ENCODE measurements at places on chromosomes 12 and 14.
A peak's percentile ranks its signal among the peaks of the same experiment; 100 is the strongest.

DNA sequence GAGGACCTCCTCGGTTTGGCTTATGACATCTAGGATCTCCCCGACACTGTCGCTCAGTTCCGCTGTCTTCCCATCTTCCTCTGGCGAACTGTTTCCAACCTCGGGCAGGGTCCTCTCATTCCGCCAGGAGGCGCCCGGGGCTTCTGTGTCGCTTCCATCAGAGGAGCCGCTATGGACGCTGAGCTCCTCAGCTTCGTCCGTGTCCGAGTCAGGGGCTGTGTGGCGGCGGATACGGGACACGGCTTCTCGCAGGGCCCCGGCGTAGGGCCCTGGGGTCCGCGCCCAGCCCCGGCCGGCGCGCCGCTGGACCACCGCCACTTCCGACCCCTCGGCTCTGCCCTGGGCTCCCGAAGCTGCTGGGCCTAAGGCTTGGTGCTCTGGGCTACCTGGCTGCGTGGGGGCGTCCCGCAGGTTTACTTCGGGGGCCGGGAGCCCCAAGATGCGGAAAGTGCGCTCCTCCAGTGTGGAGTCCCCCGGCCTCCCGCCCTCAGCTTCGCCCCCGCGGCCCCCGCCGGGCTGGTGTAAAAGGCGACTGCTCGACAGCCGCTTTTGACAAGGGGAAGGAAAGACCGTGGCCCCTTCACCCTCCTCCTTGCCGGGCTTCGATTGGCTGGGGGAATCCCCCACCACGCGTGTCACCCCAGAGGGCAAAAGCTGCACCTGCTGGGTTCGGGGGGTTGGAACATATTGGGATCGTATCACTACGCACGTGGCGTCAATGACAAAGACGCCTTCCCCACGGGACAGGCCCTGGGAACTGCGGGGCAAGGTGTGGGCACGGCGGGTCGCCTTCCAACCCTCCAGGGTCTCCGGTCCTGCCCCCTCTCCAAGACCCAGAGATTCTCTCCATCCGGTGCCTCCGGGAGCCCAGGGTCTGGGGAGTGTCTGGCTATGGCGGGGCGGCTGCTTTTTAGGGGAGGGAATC, 2.1 kb downstream of the DDN start:
- no peak for DNase-seq

DNA sequence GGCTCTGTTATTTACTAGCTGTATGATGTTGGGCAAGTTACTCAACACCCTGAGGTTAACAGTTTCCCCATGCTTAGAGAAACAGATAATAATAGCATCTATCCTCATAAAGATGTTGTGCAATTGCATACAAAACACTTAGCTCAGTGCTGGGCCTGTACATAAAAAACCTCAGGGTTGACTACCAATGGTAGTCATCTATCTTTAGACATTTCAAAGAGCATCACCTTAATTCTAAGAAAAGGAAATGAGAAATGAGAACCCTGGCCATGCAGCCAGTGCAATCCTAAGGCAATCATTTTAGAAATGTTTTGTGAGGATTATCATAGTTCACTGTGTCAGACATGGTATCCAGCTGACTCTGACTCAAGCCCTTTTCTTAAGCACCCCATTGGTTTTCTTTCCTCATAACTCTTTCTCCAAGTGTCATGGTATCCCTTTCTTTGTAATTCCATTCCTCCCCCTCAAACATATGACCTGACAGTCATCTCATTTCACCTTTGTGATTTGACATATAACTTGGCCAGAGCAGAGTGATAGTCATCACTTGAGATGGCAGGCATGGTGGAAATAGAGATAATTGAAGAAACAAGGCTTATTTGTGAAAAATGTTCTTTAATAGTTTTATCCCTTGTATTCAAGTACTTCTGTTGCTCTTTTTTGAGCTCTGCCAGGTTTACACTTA, 29.5 kb upstream of the OSBPL8 start:
- DNase-seq: no peak

- no peak for DNase-seq
Observed at GRCh38 chr14:44945264-44945663, 16.5 kb downstream of the KLHL28 start.

- no peak for DNase-seq
Observed at GRCh38 chr12:57724936-57725740, 13.4 kb downstream of the AGAP2 start.

DNA sequence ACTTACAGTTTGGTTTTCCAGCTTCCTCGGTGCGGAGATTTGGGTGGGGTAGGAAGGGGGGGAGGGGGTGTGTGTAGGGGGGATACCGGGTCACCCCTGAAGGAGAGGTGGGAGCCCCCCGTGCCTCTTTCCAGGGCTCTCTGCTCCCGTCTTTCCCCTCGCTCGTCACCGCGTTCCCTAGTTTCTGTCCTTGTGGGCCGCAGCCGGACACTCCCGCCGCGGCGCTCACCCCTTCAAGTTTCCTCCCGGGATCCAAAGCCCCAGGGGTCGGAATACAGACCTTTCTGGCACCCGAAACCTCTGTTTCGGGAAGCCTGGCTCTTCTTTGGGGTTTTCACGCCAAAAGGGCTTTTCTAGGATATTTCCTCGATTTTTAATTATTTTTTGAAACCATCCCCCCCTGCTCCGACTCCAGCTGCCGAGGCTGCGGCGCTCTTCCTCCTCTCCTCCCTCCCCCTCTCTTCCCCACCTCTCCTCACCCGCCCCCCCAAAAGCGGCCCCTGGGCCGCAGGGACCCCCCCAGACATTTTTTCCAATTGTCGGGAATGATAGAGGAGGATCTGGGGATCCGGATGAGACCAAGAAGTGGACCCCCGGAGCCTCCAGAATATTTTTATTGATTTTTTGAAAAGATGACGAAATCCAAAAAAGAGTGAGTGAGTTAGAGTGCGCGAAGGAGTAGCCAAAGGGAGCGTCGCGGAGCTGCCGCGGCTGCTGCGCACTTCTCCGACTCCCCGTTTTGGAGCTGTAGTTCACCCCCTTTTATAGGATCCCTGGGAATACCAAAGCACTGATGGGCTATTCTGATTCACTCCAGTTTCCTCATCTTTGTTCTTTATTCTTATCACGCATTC, 1.7 kb downstream of the CCND2 start:
- DNase-seq: peak; percentile 52

DNA sequence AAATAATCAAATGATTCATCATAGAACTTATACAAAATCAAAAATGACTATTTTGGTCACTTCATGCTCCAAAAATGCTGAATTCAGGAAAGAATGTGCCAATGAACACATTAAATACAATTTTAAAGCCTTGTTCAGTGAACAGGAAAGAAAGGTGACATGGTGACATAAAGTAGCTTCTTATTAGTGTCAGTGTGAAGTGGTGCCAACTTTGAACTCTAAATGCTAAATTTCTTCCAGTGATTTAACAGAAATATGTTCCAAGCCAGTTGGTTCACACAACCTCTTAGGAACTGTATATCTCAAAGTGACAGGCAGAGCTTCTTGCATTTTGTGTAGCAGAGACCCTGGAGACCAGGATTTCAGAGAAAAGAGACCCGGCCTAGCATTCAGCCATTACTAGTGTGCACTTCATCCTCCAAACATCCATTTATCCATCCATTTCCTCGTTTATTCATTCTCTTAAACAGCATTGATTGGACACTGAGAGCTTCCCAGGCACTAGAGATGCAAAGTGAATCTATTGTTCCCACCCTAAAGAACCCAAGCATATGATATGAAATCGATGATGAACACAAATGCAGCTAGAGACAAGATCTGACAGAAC, 95.2 kb downstream of the FAR2 start:
- no peak for DNase-seq

DNA sequence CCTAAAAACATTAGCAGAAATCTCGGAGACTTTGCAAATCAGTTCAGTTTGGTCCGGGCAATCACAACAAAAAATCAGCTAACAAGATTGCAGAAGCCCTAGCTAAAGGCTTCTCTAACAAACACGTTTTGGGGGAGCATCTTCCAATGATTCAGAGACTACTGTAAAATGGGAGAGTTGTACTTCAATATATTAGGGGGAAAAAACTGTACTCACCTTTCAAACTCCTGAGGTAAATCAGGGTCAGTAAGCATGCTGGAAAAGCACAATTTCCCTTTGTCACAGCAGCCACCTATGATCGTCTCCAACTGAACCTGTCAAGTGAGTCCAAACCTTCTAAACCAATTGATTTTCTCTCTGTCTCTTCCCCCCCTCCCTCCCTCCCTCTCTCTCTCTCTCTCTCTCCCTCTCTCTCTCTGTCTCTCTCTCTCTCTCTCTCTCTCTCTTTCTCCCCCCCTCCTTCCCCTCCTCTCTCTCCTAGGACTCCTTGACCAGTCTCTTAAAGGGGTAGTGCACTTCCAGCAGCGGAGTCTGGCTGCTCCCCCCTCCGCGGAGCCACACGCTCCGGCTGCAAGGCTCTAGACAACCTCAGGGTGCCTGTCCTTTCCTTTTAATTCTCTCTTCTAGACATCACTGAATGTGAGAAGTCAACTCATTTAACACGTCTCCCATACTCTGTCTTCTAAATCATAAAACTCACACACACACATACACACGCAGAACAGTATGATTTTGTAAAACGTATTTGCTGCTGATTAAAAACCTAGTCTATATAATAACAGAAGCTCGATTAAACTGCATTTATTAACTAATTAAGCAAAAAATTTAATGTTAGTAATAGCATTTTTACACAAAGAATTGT, at the start of gene SOX5:
Gene SOX5 (minus strand): TSS at position 323 of the 862 bp plus-strand sequence. CDS start 69 bp downstream, at position 254.
- peak; percentile 73 for DNase-seq

- peak; percentile 80 for DNase-seq
Observed at GRCh38 chr12:8890313-8891085, 23.8 kb upstream of the PHC1 start.

GRCh38 chr12:41769810-41770209, 374.9 kb downstream of the GXYLT1 start:
- DNase-seq: no peak
